Smooth muscle cell of trachea (primary cell): ENCODE measurements at places on chromosomes 7 and 10. TPM values are rescaled to one million over a fixed set of nuclear protein-coding genes. Genes with fewer than 3 reads are reported as not detected.

The MUC12 gene
- 0.50 and 0.87 TPM in 2 replicates for total RNA-seq

The IDI2 gene
- total RNA-seq: not detected in 2 replicates

The STAG3 gene
- total RNA-seq: 0.66 and 1.6 TPM in 2 replicates

The PNLIPRP3 gene
- total RNA-seq: 0.17 TPM in 1 of 2 replicates, not detected in the other

The FAM237B gene
- not detected in 2 replicates for total RNA-seq

The COL17A1 gene
- total RNA-seq: under 0.01 and 1.6 TPM in 2 replicates
